ENCODE measurements at places on chromosomes 7 and 10. TPM values are rescaled to one million over a fixed set of nuclear protein-coding genes. Genes with fewer than 3 reads are reported as not detected.

The GRB10 gene
- 33.5 TPM for polyA plus RNA-seq

The UPK3BL1 gene
- 5.8 TPM for polyA plus RNA-seq

The SNCG gene
- 23.4 TPM for polyA plus RNA-seq

The ACSM6 gene
- polyA plus RNA-seq: 0.35 TPM

The TMEM254 gene
- polyA plus RNA-seq: 55.0 TPM

The CBX3 gene
- polyA plus RNA-seq: 341 TPM

The IL15RA gene
- 1.2 TPM for polyA plus RNA-seq

The SLC39A12 gene
- not detected for polyA plus RNA-seq

The AMPH gene
- 15.1 TPM for polyA plus RNA-seq

The HECW1 gene
- polyA plus RNA-seq: 7.2 TPM

The NOS3 gene
- 7.0 TPM for polyA plus RNA-seq

The HYAL4 gene
- polyA plus RNA-seq: not detected

The SPDYE9 gene
- 0.16 TPM for polyA plus RNA-seq

The SLIT1 gene
- 5.6 TPM for polyA plus RNA-seq

The NPY4R gene
- not detected for polyA plus RNA-seq

The CRTAC1 gene
- 22.0 TPM for polyA plus RNA-seq

The MYH16 gene
- not detected for polyA plus RNA-seq

The NPTX2 gene
- 2.5 TPM for polyA plus RNA-seq

The NPFFR1 gene
- 0.13 TPM for polyA plus RNA-seq

The EXOSC1 gene
- 34.4 TPM for polyA plus RNA-seq

The MYOZ1 gene
- 6.3 TPM for polyA plus RNA-seq

The CARD11 gene
- 0.57 TPM for polyA plus RNA-seq

The GTPBP4 gene
- 69.3 TPM for polyA plus RNA-seq

The MYL10 gene
- 0.42 TPM for polyA plus RNA-seq

The ZNF727 gene
- polyA plus RNA-seq: 0.08 TPM

The PRKAR1B gene
- polyA plus RNA-seq: 40.7 TPM

The MYPN gene
- polyA plus RNA-seq: 0.08 TPM

The NRCAM gene
- polyA plus RNA-seq: 16.7 TPM

The URGCP gene
- 33.9 TPM for polyA plus RNA-seq

The CRHR2 gene
- not detected for polyA plus RNA-seq

The AUTS2 gene
- polyA plus RNA-seq: 55.2 TPM

The LIPJ gene
- polyA plus RNA-seq: 0.53 TPM

The ABCB8 gene
- polyA plus RNA-seq: 15.5 TPM

The ARHGAP22 gene
- polyA plus RNA-seq: 1.7 TPM

The OR2A5 gene
- polyA plus RNA-seq: 0.04 TPM

The SLC12A9 gene
- 17.2 TPM for polyA plus RNA-seq

The IFIT1B gene
- polyA plus RNA-seq: 0.12 TPM

The IL2RA gene
- polyA plus RNA-seq: 0.17 TPM

The USP6NL gene
- polyA plus RNA-seq: 32.6 TPM

The GAD2 gene
- polyA plus RNA-seq: 2.8 TPM

The CFAP70 gene
- polyA plus RNA-seq: 12.4 TPM

The PTTG1IP2 gene
- not detected for polyA plus RNA-seq

The STOX1 gene
- polyA plus RNA-seq: 13.4 TPM

Measured in right renal cortex interstitium (tissue), 3 donors.